Activated naive CD4-positive, alpha-beta T cell treated with anti-CD3 and anti-CD28 coated beads for 36 hours (primary cell): ENCODE measurements at places on chromosomes 11 and 22. TPM values are rescaled to one million over a fixed set of nuclear protein-coding genes. Genes with fewer than 3 reads are reported as not detected.

GRCh38 chr11:957212-957920, 31.7 kb downstream of the AP2A2 start:
- no peak overlapping the region for H3K27ac ChIP-seq
- no peak for DNase-seq
- H3K36me3 ChIP-seq = peaks cover 7% of the 10 kb centered on the region
- H3K4me3 ChIP-seq = no peak overlapping the region

DNA sequence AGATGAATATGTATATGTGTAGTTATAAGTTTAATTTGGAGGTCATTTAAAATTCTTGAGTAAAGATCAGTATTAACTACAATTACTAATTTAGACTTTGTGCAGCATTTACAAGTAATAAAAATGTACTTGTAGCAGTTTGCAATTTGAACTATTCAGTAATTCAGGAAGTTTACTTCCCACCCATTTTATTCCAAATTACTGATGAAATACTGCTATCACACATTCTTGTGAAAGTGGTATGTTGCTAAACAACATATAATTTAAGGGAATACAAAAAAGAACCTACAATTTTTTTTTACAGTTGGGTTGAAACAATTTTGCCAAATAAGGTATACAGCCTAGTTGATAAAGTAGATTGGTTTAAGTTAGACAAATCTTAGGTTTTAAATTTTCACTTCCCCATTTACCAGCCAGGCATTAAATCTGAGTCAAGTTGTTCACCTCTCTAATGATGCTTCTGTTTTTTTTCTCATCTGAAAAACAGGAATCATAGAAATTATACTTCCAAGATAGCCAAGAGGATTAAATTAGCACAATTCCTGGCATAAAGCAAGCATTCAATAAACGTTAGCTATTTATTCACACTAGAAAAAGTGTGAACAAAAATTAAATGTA, 45.3 kb downstream of the ZBTB44 start:
- DNase-seq = no peak
- peaks cover 12% of the 10 kb centered on the region for H3K4me1 ChIP-seq
- H3K36me3 ChIP-seq = peaks cover 20% of the 10 kb centered on the region
- no peaks in the 10 kb centered on the region for H3K27me3 ChIP-seq
- H3K4me3 ChIP-seq = no peak overlapping the region

DNA sequence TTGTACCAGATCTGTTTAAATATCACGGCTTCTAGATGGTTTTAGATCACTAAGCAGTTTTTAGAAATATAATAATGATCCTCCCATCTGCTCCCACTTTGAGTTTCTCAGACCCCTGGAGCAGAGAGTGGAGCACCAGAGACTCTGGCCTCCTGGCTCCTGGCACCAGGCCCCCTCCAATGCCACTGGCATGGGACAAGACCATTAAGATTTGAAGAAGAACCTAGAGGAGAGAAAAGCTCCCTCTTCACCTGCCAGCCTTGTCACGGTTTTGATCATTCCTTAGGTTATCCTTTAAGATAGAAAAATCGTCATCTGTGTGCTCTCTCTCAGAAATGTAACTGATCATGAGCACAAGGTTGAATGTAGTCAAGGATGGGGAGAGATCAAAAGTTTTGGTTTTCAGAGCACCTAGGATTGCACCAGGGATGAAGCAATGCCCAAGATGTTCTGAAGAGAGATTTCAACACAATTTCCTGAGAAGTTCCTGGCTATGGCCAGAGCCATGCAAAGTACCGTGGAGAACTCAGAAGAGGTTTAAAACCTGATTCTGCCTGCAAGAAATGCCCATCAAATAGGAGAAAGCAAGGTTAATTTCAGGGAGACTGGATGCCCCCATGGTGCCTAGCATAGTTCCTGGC, 22.2 kb downstream of the IL10RA start:
- no peaks in the 10 kb centered on the region for H3K27me3 ChIP-seq
- H3K4me1 ChIP-seq = peaks cover 48% of the 10 kb centered on the region
- H3K27ac ChIP-seq = no peak overlapping the region
- H3K4me3 ChIP-seq = no peak overlapping the region

- no peak overlapping the region for H3K4me3 ChIP-seq
- DNase-seq = no peak
- peaks cover 1% of the 10 kb centered on the region for H3K27me3 ChIP-seq
- H3K4me1 ChIP-seq = no peaks in the 10 kb centered on the region
- no peaks in the 10 kb centered on the region for H3K36me3 ChIP-seq
These were observed 387.6 kb upstream of the DDI1 start for GRCh38 chr11:103648670-103649400.

DNA sequence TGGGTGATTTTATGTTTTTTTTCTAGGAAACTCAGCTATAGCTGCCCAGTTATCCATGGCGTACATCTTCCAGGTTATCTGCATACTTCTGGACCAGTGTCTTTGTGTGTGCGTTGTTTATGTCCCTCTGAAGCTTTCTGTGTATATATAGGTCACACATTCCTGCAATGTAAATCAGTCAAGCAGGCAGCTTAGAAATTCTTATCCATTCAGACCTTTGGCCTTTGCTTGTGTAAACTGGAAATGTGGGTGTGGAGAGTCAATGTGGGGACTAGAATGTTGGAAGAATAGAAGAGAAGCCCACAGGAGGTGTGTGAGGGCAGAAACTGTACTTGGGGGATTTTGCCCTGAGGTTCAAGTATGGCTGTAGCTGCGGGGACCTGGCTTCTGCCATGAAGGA, 51.7 kb downstream of the BARX2 start:
- no peak for DNase-seq
- no peak overlapping the region for H3K4me3 ChIP-seq
- H3K36me3 ChIP-seq = no peaks in the 10 kb centered on the region
- H3K27ac ChIP-seq = no peak overlapping the region
- H3K4me1 ChIP-seq = no peaks in the 10 kb centered on the region

GRCh38 chr22:48836673-48837340, 990.9 kb downstream of the BRD1 start:
- no peak for DNase-seq
- H3K4me3 ChIP-seq = no peak overlapping the region
- no peaks in the 10 kb centered on the region for H3K4me1 ChIP-seq
- no peak overlapping the region for H3K27ac ChIP-seq

DNA sequence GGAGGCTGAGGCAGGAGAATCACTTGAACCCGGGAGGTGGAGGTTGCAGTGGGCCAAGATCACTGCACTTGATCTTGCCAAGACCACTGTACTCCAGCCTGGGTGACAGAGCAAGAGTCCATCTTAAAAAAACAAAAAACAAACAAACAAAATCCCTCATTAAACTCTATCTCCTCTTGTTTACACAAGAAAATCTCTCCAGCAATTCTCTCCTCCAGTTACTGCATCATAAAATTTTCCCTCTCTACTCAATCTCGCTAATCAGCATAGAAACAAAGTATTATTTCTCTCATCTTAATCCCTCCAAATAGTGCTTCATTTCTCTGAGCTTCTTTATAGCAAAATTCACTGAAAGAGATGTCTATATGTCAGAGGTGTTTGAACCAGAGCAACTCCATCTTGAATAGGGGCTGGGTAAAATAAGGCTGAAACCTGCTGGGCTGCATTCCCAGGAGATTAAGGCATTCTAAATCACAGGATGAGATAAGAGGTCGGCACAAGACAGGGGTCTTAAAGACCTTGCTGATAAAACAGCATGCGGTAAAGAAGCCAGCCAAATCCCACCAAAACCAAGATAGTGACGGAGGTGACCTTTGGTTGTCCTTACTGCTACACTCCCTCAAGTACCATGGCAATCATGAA, 19.8 kb downstream of the MTMR2 start:
- H3K36me3 ChIP-seq = no peaks in the 10 kb centered on the region
- H3K27ac ChIP-seq = no peak overlapping the region
- peaks cover 3% of the 10 kb centered on the region for H3K4me1 ChIP-seq

MAJIN gene
- 0.37 TPM for total RNA-seq

TSSK2 gene
- not detected for total RNA-seq

C11orf91 gene
- total RNA-seq = not detected
